ENCODE measurements at places on chromosomes 3 and 15. TPM values are rescaled to one million over a fixed set of nuclear protein-coding genes. Genes with fewer than 3 reads are reported as not detected.

The TP63 gene
- total RNA-seq: 0.42 TPM

The KLF15 gene
- total RNA-seq: 0.06 TPM

The CFAP92 gene
- total RNA-seq: 0.05 TPM

The NEDD4 gene
- 58.9 TPM for total RNA-seq

The SLC6A11 gene
- total RNA-seq: 0.07 TPM

The ANKRD63 gene
- total RNA-seq: 0.20 TPM

The GRK7 gene
- total RNA-seq: not detected

All from A549 treated with DMSO at 1 μM for 4 hours (cell line).